ENCODE measurements at places on chromosomes 1 and 21. TPM values are rescaled to one million over a fixed set of nuclear protein-coding genes. Genes with fewer than 3 reads are reported as not detected.
A peak's percentile ranks its signal among the peaks of the same experiment; 100 is the strongest.

DNA sequence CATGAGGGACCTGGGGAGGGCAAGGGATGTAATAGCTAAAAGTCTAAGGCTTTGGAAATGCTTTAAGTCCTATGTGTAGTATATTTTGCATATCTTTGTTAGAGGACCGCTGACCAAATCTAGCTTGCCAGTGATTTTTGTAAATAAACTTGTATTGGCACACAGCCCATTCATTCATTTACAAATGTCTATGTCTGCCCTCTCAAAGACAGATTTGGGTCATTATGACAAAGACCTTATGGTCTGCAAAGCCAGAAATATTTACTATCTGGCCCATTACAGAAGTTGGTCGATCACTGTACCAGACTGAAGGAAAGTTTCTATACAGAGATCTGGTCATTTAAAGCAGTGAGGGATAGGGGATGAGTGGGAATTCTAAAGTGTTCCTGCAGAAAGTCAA lies 120.1 kb upstream of the RAVER2 start:
- H3K27ac ChIP-seq: no peak overlapping the region
- H3K4me1 ChIP-seq: no peaks in the 10 kb centered on the region
- no peak for DNase-seq
- H3K27me3 ChIP-seq: no peaks in the 10 kb centered on the region
- no peak overlapping the region for H3K4me3 ChIP-seq

DNA sequence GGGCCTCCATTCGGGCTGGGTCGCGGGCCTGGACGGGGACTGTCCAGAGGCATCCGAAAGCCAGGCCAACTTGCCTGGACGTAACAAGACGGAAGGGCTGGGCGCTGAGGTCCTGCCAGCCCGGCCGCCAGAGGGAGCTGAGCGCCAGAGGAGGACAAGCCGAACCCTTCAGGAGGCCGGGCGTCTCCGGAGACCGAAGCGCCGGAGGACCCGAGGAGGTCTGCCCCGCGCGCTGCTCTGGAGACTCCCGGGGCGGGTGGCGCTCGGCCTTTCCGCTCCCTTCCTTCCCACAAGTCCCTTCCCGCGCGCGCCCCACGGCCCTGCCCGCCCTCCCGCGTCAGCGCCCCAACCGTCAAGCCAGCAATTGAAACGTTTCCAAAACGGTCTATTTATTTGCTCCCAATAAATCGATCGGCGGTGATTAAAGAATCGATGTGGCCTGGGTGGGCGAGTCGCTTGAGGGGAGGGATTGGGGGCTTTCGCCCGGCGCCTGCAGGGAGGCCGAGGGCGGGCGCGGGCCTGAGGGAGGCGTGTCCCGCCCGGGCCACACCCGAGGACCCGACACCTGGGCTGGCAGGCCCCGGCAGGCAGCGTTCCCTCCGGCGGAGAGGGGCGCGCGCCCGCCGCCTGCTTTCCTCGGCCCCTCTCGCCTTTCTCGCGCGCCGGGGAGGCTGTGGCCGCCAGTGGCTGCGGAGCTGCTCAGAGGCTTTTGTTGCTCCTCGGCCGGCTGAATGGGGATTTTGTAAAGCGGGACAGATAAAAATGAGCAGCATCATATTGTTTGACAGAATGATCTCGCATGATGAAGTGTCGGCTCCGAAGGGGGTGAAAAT lies 5.2 kb upstream of the FOXD3 start:
- peak; percentile 78 for DNase-seq
- H3K4me3 ChIP-seq: peak overlapping the region; percentile 68
- H3K36me3 ChIP-seq: no peaks in the 10 kb centered on the region
- peaks cover 14% of the 10 kb centered on the region for H3K4me1 ChIP-seq
- H3K27me3 ChIP-seq: no peaks in the 10 kb centered on the region

DNA sequence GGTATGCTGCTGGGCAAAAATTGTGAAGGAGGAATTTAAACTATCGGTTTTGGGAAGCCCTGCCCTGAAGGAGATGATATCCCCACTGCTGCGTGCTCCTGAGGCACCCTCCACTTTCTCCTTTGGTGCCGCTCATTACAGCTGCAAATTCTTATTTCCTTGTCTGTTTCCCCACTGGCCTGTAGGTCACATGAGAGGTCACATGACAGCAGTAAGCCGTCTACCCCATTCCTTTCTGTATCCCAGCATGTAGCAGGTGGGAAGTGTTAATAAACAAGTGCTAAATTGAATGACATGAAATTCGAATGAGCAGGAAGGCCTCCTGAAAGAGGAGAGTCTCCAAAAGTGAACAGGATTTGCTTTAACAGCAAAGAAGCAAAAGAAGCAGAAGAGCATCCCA lies 58.7 kb downstream of the GRIK3 start:
- H3K36me3 ChIP-seq: no peaks in the 10 kb centered on the region
- H3K27ac ChIP-seq: no peak overlapping the region
- no peaks in the 10 kb centered on the region for H3K4me1 ChIP-seq
- H3K27me3 ChIP-seq: peaks cover 16% of the 10 kb centered on the region
- H3K4me3 ChIP-seq: no peak overlapping the region
- no peak for DNase-seq

GRCh38 chr1:42756956-42757891 lies 9.6 kb downstream of the P3H1 start:
- 0 out of 2 replicates have a peak, but pooled peaks cover 5% of the 10 kb centered on the region for H3K4me1 ChIP-seq
- H3K27ac ChIP-seq: no peak overlapping the region
- H3K4me3 ChIP-seq: no peak overlapping the region
- DNase-seq: peak; percentile 55
- no peaks in the 10 kb centered on the region for H3K27me3 ChIP-seq

DNA sequence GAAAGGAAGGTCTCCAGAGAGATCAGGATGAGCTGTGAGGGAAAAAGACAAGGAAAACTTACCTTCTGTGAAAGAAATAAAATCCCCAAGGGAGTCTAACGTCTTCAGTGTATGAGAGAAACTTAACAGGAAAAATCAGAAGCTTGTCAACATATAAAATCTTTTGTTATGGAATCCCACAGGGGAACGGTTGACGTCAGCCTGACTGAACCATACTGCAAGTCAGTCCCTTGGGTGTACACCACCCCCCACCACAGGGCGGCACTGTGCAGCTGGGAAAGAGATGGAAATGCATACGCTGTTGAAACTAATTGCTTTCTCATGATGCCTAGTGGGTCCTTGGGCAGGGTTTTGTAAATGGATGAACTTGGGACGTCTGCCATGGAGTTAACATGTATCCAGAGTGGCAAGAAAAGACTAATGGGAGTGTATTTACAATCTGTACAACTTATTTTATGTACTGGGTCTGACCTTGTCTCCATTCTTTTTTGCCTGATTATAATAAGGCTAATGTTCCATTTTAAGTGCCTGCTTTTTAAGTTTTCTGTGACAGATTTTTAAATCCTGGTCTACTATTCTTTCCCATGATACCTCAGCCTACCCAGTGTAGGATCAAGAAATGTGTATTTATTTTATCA lies 22.7 kb downstream of the UTP25 start:
- H3K27ac ChIP-seq: no peak overlapping the region
- H3K27me3 ChIP-seq: no peaks in the 10 kb centered on the region

KCNJ10 gene
- 0.57 TPM for total RNA-seq

- no peak overlapping the region for H3K4me3 ChIP-seq
- H3K4me1 ChIP-seq: no peaks in the 10 kb centered on the region
- H3K27me3 ChIP-seq: no peaks in the 10 kb centered on the region
- H3K27ac ChIP-seq: no peak overlapping the region
Measured at GRCh38 chr1:109697066-109697465, 9.4 kb downstream of the GSTM1 start.
